CD4-positive, alpha-beta T cell treated with Interleukin-10 for 1 hour (primary cell): ENCODE measurements at places on chromosomes 4 and X.

DNA sequence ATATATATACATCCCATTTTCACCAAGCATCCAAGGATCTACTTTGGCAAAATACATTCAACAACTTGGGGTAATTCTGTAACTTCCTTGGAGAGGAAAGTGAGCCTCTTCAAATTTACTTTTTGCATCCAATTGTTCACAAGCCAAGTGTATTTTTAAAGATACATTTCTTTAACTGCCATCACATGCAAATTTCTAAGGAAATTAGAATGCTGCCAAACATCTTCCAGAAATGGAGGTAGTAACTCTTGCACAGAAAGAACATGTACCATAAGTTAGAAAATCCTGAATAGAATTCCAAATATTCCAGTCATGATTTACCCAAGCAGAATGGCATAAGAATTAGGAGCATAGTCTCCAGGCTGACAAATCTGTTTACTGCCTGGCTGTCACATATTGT lies 220.5 kb upstream of the NWD2 start:
- no peak for DNase-seq

- no peak for DNase-seq
These were observed 85.0 kb upstream of the WDR1 start for GRCh38 chr4:10201381-10202223.

DNA sequence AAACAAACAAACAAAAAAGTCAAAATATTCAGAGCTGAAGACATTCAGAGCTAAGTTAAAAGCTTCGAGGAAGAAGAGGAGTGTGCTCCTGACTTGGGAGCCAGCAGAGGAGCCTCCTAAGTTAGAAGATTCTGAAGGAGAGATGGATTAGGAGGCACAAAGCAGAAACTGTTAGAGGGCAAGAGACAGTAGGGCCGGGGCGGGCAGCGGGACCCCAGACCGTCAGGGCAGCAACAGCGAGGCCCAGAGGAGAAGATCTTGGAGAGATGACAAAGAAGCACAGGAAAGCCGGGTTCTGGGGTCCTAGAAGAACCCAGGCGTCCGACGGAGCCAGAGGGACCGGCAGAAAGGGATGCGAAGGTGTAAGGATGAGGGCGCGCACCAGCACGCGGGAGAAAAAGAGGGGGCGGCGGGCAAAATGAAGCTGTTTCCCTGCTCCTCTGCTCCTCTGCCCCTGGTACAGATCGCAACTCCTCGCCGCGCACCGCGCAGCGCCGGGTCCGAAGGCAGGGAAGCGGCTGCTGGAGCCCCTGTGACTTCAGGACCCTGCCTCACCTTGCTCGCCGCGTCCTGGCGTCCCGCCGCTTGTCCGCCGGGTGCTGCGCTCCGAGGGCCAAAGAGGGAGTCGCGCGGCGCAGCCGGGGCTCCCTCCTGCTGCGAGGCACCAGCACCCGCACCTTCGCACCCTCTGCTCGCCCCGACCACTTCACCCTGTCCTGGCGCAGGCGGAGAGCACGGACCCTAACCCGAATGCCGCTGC lies 477 bp downstream of the KLHL13 start:
- no peak for DNase-seq

- DNase-seq: no peak
These were observed 75.6 kb upstream of the HELT start for GRCh38 chr4:184942444-184943425.

GRCh38 chrX:123077631-123078030 lies 106.4 kb upstream of the GRIA3 start:
- no peak for DNase-seq

DNA sequence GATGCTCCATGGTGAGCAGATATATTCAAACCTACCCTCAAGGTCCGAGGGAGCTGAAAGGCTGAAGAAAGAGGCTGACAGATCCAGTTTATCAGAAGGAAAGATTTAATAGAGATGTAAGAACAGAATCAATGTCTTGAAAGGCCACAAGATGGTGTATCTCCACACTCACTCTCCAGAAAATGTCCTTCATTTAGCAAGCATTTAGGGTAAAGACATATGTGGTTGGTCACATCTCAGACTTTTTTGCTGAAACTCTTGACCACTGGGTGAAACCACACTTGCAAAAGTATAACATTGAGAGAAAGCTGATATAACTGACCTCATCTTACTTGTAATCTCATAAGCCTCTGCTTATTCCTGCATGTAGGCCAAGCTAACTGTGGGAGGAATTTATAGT lies 745.8 kb upstream of the GALNTL6 start:
- no peak for DNase-seq

GRCh38 chr4:145523117-145523516 lies 41.5 kb downstream of the SMAD1 start:
- DNase-seq: no peak

- no peak for DNase-seq
These were observed 273.0 kb downstream of the PPP3CA start for GRCh38 chr4:101074326-101074725.

GRCh38 chrX:445727-446126 lies 59.0 kb upstream of the PPP2R3B start:
- no peak for DNase-seq

DNA sequence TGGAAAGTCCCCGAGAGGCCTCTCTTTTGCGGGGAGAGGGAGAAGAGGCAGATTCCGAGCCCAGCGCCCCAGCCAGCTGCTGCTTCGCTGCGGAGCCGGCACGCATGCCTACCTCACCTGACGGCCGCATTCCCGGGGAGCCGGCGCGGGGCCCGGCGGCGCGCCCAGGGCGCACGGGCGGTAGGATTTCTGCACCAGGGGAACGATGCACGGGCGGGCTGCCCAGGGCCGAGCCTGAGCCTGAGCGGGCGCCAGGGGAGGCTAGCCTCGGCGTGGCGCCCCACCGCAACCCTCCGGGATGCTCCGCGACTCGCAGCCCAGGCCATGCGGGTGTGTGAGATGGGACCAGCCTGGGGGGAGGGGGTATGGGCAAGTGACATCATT lies 81.3 kb upstream of the SCML1 start:
- DNase-seq: no peak

DNA sequence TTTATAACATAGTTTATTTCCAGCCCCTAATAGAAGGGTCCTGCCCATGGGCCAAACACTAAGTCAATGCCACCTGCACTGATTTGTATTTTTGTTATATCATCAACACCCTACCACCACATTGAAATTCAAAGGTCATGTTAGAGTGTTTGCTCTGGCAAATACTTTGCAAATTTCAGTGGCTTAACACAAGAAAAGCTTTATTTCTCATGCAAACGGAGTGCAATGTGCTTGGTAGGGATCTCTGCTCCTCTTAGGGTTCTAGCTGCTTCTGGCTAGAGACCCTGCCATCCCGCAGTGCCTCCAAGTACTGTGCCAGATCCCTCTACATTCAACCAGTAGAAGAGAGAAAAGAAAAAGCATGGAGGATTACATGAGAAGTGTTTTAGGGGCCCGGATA lies 230.8 kb upstream of the TET2 start:
- DNase-seq: no peak

- DNase-seq: no peak
These were observed 135.9 kb upstream of the EOLA2 start for GRCh38 chrX:150074175-150074574.
